ENCODE measurements at places on chromosomes 3 and 15. TPM values are rescaled to one million over a fixed set of nuclear protein-coding genes. Genes with fewer than 3 reads are reported as not detected.

The PDCD10 gene
- total RNA-seq = 53.9 TPM

The GOLGA8K gene
- total RNA-seq = 0.36 TPM

The FXR1 gene
- total RNA-seq = 172 TPM

The KY gene
- total RNA-seq = 3.5 TPM

The DLL4 gene
- 0.07 TPM for total RNA-seq

The KNL1 gene
- 2.0 TPM for total RNA-seq
